ENCODE measurements at places on chromosomes 1 and 21.

DNA sequence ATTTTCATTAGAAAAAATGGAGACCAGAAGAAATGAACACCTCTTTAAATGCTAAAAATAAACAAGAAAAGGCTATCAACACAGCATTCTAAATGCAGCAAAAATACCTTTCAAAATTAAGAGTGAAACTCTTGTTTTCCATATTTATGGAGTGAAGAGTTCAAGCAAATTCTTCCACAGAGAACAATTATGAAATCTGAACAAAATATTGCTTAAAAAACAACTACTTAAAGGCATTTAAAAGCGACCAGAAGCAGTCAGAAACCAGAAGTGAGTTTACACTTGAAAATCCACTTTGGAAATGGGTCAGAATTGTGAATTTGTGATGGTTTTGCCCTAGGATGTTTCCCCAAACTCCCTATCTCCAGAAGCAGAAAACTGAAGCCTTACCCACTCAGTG, 60.9 kb upstream of the KCNH1 start:
- H3K27me3 ChIP-seq: no peaks in the 10 kb centered on the region
- no peak overlapping the region for H3K27ac ChIP-seq

GRCh38 chr1:166626711-166627110, 212.6 kb upstream of the POGK start:
- no peak for DNase-seq
- no peaks in the 10 kb centered on the region for H3K27me3 ChIP-seq
- no peak overlapping the region for H3K27ac ChIP-seq
- H3K36me3 ChIP-seq: no peaks in the 10 kb centered on the region

DNA sequence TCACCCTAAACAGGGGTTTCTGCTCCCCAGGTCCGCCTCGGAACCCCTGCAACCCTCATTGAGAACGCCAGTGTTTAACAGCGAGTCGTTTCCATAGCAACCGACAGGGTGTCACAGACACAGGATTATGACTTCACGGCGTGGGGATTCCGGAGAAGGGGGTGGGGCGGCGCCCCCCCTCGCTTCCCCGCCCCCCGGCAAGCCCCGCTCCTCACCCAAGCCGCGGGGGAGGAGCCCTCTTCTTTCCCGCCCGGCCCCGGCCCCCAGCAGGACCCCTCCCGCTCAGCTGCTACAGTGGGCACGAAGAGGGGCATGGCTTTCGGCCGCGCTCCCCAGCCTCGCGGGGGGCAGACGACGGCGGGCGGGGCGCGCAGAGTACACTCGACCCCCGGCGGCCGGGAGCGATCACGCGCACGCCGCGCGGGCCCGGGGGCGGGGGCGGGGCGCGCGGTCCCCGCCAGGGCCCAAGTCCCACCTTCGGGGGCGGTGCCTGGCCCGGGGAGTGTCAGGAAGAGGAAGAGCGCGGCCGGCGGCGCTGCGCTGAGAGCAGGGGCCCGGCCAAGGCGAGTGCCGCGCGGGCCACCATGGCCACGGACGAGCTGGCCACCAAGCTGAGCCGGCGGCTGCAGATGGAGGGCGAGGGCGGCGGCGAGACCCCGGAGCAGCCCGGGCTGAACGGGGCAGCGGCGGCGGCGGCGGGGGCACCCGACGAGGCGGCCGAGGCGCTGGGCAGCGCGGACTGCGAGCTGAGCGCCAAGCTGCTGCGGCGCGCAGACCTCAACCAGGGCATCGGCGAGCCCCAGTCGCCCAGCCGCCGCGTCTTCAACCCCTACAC, at the start of gene EFHD2:
TSS of gene EFHD2 (plus strand) at position 501 of the 835 bp plus-strand sequence. CDS start at position 585, 84 bp downstream.
- peak; percentile 73 for DNase-seq
- peak within 1 kb of the TSS; percentile 82 for H3K4me3 ChIP-seq
- H3K36me3 ChIP-seq: peaks cover 4% of the 10 kb centered on the region
- no peaks in the 10 kb centered on the region for H3K27me3 ChIP-seq

DNA sequence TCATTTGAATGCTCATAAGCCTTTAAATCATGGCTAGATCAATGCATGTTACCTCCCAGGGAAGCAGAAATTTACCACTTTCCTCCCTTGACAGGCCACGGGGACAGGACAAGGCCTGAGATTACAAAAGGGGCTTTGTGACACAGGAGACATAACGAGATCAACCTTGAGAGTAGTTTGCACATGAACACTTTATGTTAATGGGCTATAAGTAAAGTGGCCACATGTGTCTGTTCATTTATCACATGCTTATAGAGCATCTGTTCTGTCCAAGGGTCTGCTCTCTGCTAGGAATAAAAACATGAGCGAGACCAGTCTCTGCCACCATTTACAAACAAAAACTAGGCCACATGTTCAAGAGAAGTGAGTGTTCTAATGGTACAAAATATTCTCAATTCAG, 144.1 kb upstream of the C8B start:
- H3K4me1 ChIP-seq: no peaks in the 10 kb centered on the region
- H3K27ac ChIP-seq: no peak overlapping the region
- DNase-seq: no peak

DNA sequence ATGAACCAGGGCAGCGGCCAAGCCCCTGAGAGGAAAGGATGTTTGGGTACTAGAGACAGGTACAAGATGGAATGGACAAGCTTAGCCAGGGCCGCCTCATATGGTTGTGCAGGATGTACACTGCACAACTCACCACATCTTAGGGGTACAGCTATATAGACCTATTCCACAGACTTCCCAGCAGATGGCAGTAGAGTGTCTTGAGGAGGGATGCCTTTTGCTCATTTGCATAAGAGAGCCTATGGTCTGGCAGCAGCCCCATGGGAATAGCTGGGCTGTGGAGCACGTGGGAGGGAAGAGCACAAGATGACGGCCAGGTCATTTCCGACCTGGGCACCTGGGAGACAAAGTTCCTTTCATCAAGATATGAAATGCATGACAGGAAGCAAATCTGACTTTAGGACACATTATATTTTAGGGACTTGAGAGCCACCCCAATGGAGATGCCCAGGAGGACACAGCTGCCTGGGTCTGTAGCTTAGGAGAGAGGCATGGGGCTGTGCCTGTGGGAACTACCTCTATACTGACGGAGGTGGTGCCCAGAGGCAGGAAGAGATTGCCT, 215.5 kb downstream of the KCNJ6 start:
- peak; percentile 56 for DNase-seq
- no peak overlapping the region for H3K4me3 ChIP-seq
- no peaks in the 10 kb centered on the region for H3K4me1 ChIP-seq
- H3K27me3 ChIP-seq: peaks cover 10% of the 10 kb centered on the region
- H3K27ac ChIP-seq: no peak overlapping the region

DNA sequence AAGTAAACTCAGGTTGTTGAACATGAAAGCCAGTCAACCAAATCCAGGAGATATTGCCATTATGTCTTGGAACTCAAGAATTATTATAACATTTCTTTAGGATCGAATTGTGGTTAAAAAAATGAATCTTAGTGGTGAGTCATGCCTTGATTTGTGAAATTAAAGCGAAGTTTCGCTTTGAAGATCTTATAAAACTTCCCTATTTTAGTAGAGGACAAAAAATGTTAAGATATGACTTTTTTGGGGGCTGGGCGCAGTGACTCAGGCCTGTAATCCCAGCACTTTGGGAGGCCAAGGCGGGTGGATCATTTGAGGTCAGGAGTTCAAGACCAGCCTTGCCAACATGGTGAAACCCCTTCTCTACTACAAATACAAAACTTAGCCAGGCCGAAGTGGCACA, 39.5 kb upstream of the PTBP2 start:
- H3K27me3 ChIP-seq: no peaks in the 10 kb centered on the region
- DNase-seq: no peak
- no peaks in the 10 kb centered on the region for H3K4me1 ChIP-seq
- H3K4me3 ChIP-seq: no peak overlapping the region

- no peak for DNase-seq
- H3K36me3 ChIP-seq: no peaks in the 10 kb centered on the region
- no peaks in the 10 kb centered on the region for H3K27me3 ChIP-seq
- H3K4me3 ChIP-seq: no peak overlapping the region
- H3K27ac ChIP-seq: no peak overlapping the region
- peaks cover 18% of the 10 kb centered on the region for H3K4me1 ChIP-seq
Measured at GRCh38 chr1:200233393-200233792, 176.4 kb downstream of the ZNF281 start.

GRCh38 chr1:168391851-168392681, 111.4 kb downstream of the TBX19 start:
- H3K4me3 ChIP-seq: no peak overlapping the region
- no peaks in the 10 kb centered on the region for H3K4me1 ChIP-seq

DNA sequence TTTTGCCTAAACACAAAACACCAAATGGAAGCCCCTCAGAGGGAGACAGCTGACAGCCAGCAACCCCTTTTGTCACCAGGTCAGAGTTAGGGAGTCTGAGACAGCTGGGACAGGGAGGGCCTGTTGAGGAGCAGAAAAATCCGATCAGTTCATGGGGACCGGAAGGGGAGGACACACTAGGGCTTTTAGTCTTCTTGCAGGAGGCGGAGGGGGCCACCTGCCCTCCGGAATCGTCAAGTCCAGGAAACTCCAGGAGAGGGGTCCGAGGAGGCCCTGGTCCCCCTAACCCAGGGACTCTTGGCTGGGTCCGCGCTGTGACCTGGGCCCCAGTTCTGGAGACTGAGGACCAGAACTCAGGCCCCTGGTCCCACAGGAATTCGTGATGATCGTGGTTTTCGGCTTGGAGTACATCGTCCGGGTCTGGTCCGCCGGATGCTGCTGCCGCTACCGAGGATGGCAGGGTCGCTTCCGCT, 34.2 kb downstream of the KCNQ4 start:
- H3K4me3 ChIP-seq: no peak overlapping the region
- peaks cover 2% of the 10 kb centered on the region for H3K4me1 ChIP-seq
- no peak overlapping the region for H3K27ac ChIP-seq
- no peak for DNase-seq
- H3K36me3 ChIP-seq: no peaks in the 10 kb centered on the region
- no peaks in the 10 kb centered on the region for H3K27me3 ChIP-seq

DNA sequence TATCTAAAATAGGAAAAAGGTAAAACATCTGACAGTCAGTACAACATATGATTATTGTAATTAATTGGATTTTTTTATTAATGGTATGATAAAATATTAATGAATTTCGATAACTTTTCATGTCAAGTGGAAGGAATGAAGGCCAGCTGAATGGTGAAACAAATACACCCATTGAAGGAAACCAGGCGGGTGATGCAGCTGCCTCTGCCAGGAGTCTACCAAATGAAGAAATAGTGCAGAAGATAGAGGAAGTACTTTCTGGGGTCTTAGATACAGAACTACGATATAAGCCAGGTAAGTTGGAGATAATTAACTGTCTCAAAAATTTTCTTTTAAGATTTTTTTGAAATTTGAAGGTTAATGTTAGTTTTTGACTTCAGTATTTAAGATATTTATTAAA, 3.2 kb downstream of the SON start:
- no peaks in the 10 kb centered on the region for H3K27me3 ChIP-seq
- peaks cover 17% of the 10 kb centered on the region for H3K4me1 ChIP-seq
- DNase-seq: no peak
- no peak overlapping the region for H3K27ac ChIP-seq
- peaks cover 35% of the 10 kb centered on the region for H3K36me3 ChIP-seq

DNA sequence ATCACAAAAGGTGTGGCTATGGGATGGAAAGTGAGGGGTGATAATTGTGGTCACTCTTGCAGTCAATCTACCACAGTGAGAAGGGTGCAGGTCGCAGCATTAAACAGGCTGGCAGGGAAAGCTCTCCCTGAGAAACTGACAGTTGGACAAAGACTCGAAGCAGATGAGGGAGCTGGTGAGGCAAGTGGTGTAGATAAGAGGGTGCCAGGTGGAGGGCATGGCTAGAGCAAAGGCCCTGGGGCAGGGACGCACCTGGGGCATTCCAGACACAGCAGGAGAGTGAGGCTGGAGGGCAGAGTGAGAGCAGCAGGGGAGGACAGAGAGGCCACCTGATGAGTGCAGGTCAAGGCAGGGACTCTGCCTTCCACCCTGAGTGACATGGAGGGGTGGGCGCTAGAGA, 264.8 kb downstream of the PRDM2 start:
- H3K27ac ChIP-seq: no peak overlapping the region
- H3K4me3 ChIP-seq: no peak overlapping the region
- no peaks in the 10 kb centered on the region for H3K36me3 ChIP-seq
- no peaks in the 10 kb centered on the region for H3K4me1 ChIP-seq
- no peaks in the 10 kb centered on the region for H3K27me3 ChIP-seq

GRCh38 chr1:30870656-30871055, 37.9 kb downstream of the SDC3 start:
- no peak overlapping the region for H3K27ac ChIP-seq
- peaks cover 6% of the 10 kb centered on the region for H3K36me3 ChIP-seq
- H3K4me3 ChIP-seq: no peak overlapping the region

GRCh38 chr1:92016720-92017316, 13.0 kb upstream of the EPHX4 start:
- no peaks in the 10 kb centered on the region for H3K4me1 ChIP-seq
- peaks cover 4% of the 10 kb centered on the region for H3K27me3 ChIP-seq
- no peak for DNase-seq
- H3K36me3 ChIP-seq: no peaks in the 10 kb centered on the region
- no peak overlapping the region for H3K27ac ChIP-seq
- no peak overlapping the region for H3K4me3 ChIP-seq
